Astrocyte (in vitro differentiated cells and primary cell): ENCODE measurements at places on chromosomes 2 and 18.

GRCh38 chr2:152425765-152426727, 91.1 kb downstream of the FMNL2 start:
- H3K27me3 ChIP-seq: no peaks in the 10 kb centered on the region
- no peak overlapping the region for H3K4me3 ChIP-seq
- peak; percentile 50 for DNase-seq
- H3K27ac ChIP-seq: no peak overlapping the region
- no peaks in the 10 kb centered on the region for H3K36me3 ChIP-seq

DNA sequence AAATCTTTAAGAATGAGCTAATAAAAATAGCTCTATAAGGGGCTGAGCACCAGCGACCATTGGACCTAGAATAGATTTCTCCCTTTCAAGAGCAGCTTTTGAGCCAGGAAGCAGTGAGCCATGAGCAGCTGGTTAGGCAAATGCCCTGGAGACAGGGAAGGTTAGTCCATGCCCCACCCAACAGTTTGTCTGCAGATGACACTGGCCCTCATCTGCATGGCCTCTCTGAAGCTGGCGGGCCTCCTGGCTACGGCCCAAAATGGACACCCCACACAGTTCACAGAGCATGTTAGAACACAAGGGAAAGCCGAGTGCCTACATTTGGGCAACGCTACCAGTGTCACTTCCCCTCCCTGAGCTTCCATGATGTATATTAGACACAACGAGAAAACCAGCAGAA, 201.1 kb downstream of the MGAT5 start:
- no peaks in the 10 kb centered on the region for H3K36me3 ChIP-seq
- no peaks in the 10 kb centered on the region for H3K4me1 ChIP-seq
- H3K4me3 ChIP-seq: no peak overlapping the region

GRCh38 chr2:86135653-86136052, 29.6 kb downstream of the PTCD3 start:
- H3K27ac ChIP-seq: no peak overlapping the region
- DNase-seq: no peak

GRCh38 chr2:241801611-241802420, 7.2 kb upstream of the NEU4 start:
- H3K4me1 ChIP-seq: peaks cover 16% of the 10 kb centered on the region
- H3K27ac ChIP-seq: no peak overlapping the region
- peaks cover 8% of the 10 kb centered on the region for H3K27me3 ChIP-seq
- no peaks in the 10 kb centered on the region for H3K36me3 ChIP-seq
- H3K4me3 ChIP-seq: no peak overlapping the region

DNA sequence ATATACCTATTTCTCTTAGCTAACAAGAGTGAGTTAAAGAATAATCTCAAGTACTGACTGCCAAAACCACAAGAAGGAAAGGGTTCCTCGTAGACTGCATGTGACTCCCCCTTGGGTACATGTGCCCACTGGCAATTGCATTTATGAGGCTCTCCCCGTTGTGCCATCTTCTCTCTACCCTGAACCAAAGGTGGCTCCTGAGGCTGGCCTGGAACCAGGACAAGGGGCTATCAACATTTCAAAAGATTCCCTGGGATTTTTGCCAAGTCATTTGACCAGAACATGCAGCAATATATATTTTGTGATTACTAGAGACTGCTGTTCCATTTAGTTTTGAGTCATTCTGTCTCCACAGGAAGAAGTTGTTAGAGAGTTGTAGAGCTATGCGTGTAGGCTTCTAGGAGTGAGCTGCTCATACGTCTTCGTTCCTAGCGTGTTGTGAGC, 45.8 kb downstream of the LAMA3 start:
- peaks cover 8% of the 10 kb centered on the region for H3K27me3 ChIP-seq
- peak; percentile 22 for DNase-seq
- H3K4me3 ChIP-seq: no peak overlapping the region
- H3K27ac ChIP-seq: no peak overlapping the region
- no peaks in the 10 kb centered on the region for H3K4me1 ChIP-seq
